Right ventricle myocardium inferior (tissue), 1 donor: ENCODE measurements at places on chromosomes 1 and 21.

DNA sequence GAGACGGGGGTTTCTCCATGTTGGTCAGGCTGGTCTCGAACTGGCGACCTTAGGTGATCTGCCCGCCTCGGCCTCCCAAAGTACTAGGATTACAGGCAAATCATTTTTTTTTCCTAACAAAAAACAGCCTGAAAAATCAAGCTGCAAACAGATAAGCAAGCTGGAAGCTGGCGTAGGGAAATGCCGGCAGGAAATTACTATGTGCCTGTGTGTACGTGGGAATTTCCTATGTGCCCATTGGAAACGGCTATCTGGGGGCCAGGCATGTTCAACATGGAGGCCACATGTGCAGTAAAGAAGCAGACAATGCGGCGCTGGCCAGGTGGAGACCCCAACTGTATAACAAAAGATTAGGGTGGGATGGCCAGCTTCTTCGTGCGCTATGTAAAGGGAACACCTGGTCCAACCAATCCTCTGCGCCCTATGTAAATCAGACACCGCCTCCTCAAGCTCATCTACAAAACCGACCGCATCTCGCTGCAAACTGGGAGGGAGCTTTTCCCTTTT is 9.1 kb upstream of the AADACL4 start:
- DNase-seq: peak; percentile 73

DNA sequence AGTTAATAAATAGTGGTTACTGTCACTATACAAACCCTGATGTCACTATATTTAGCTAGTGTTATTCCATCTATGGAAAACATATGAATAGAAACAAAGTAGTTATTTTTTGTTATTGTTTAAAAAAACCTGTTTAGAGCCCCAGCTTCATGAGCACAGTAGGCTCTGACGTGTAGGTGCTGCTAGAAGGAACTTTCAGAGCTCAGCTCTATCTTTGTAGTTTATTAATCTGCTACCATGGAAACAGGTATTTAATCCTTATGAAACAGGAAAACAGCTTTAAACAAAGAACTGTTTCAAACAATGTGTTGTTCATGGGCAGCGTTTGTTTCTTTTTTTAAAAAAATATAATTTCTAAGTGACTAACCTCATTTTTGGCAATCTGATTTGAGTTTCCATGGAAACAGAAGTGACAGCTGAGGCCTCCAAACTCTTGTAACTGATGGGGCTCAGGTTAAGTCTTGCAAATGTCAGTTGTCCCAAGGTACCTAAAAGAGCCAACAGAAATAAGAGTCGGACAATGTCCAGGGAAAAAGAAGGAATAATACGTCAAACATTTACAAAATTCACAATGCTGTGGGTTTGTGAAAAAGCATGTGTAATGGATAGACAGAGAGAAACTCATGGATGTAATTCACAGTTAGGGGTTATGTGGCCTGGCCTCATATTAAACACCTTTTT is 162.0 kb upstream of the C21orf91 start:
- DNase-seq: no peak

DNA sequence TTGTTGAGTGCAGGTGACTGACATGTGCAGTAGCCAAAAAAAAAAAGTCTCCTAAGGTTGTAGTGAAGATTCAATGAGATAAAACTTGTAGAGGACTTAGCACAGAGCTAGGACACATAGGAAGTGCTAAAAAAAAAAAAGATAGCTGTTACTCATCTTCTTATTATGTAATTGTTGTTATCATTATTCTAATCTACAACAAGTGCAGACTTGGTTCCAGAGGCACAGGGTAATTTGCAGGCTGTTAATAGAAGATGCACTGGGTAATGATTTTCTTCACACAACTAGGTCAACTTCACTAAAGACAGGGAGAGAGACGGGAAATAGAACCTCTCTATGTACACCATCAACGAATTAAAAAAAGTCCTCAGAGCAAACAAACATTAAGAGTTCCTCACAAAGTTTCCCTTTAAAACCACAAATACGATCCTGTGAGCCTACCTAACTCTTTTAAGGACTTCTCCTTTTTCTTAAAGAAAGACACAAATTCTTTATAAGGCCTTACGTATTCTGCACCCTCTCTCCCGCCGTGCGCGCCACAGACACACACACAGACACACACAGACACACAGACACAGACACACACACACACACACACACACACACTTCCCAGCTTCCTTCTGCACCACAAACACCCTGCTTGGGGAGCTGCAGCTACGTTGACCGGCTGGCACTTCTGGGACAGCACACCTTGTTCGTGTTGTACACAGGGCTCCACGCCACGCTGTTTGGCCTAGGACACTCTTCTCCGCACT is 49.8 kb upstream of the GADD45A start:
- DNase-seq: no peak

DNA sequence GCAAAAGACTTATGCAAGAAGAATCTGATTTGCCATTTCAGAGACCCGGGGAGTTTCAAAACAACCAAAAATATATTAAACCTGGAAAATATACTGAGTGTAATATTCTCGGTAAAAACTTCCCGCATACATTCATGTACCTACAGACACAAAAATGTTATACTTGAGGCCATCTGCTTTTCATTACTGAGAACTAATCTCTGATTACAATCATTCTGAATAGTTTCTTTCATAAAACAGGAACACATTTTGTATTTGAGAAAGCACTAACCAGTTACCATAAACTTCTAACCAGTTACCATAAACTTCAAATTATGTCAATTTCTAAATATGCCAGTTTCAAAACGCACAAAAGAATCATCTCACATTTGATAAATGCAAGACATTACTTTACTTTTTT is 7.8 kb downstream of the ZNHIT6 start:
- no peak for DNase-seq

- no peak for DNase-seq
These were observed 59.5 kb downstream of the KCNK1 start for GRCh38 chr1:233673261-233673946.

- peak; percentile 68 for DNase-seq
These were observed 1.5 kb upstream of the MXRA8 start for GRCh38 chr1:1359664-1360468.

DNA sequence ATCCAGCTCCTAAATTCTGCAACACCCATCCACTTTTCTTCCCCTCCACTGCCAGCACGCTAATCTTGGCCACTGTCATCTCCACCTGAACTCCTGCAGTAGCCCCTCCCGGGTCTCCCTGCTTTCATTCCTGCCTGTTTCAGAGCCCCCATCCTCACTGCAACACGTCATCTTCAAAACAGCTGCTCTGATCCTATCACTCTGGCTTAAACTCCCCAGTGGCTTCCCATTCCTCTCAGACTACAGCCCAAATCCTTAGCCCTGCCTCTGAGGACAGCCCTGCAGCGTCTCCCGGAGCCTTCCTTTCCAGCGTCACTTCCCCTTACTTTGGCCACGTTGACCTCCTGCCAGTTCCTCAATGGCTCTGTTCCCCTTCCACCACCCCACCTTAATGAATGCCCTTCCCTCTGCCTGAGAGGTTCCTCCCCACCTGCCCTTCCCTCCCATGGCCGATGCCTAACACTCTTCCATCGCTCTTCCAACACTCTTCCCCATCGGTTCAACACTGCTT is 22.9 kb upstream of the IFNAR2 start:
- DNase-seq: peak; percentile 75

DNA sequence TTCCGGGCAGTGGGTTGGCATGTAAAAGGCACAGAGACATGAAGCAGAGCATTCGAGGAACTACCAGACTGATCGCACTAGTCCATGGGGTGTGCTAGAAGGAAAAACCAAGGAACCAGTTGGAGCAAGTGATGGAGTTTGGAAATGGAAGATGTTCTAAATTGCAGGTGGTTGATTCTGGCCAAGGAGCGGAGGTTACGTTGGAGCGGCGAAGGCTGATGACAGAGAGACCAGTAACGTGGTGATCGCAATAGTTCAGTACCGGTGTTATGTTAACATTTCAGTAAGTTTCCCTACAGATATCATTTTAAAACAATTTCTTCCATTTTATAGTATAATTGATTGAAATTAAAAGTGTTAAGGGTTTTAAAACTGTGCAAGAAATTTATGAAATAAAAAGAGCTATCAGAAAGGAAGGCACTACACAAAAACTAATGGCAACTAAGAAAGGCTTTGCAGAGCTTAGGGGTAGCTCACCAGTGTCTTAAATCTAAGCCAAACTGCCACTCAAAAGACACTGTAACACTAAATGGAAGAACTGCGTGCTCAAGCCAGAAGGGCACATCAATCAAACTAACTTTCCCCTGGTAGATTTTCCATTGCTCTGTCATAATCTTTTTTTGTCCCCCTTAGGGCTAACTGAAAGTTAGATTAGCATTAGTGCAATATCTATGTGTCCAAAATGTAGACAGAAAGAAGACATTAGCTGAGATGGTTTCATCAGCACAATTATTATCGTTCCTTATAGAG is 11.3 kb upstream of the HEATR1 start:
- no peak for DNase-seq

- no peak for DNase-seq
These were observed 5.2 kb downstream of the NCF2 start for GRCh38 chr1:183585038-183585437.

- no peak for DNase-seq
These were observed 8.2 kb downstream of the SON start for GRCh38 chr21:33550772-33551660.

DNA sequence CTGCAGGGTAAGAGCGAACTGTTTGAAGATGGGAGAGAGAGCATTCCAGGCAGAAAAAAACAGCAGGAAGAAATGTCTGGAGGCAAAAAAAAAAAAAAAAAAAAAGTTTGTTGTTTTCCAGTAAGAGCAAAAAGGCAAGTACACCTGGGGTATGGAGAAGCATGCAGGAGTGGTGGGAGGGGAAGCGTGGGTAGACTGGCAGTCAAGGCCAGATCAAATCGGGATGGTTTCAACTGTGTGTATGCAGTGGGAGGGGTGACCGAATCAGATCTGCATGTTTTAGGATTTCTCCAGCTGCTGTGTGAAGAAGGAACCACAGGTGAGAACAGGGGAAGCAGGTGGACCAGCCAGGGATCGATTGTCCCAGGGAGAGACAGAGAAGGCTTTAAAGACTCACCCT is 34.7 kb downstream of the CSMD2 start:
- no peak for DNase-seq
